ENCODE measurements at places on chromosomes 2 and 18.

DNA sequence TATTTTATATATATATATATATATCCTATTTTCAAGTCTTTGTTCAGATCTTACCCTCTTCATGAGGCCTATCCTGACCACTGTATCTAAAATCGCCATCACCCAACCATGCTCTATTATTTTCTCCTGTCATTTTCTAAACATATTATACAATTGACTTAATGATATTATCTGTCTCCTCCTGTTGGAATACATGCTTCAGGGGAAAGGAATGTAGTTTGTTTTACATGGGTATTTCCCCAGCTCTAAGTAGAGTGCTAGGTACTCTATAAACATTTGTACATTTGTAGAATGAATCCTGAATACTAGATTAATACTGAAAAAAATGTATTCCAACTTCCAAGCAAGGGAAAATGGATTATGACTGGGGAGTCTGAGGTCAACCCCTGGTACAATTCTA, 26.2 kb downstream of the TTC21B start:
- no peak for DNase-seq

- no peak for DNase-seq
These were observed 298.2 kb downstream of the XIRP2 start for GRCh38 chr2:167186465-167186864.

DNA sequence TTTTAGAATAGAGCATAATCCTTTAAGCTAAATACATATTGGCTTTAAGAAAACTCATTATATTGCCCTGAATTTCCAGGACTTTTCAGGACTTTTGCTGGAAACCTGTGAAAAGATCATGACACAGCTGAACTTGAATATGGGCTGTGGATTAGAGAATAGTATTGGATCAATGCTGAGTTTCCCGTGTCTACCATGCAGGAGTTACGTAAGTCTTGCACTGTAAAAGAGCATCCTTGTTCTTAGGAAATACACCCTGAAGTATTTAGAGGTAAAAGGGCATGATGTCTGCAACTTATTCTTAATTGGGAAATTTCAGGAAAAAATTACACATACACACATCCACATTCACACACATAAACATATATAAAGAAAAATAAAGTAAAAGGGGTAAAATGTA, 82.1 kb downstream of the ZFP36L2 start:
- no peak for DNase-seq

DNA sequence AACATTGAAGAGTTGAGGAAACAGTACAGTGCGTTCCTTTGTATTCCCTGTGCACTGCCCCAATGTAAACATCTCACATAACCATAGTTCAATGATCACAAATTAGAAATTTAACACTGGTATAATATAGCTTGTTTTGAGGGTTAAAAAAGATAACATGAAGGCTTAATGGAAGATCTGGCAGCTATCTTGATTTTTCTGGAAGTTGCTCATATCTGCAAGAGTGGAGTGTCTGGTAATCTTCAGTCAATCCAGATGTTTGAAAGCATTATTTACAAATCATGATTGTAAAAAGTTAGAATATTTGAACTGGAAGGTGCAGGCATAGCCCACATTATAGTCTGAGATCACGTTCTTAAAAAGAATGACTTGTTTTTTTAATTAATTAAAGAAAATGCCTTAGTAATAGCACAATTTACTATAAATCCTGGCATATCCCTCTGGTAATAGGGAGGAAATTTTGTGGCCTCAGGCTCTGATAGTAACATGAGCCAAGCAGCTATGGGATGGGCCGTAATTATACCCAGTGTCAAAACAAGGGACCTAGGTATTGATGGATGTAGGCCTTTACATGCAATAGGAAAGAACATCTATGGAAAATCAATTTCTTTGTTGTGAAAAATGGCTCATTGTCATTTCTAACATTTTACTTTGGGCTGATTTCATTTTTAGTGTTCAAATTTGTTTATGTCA, 418.0 kb downstream of the THSD7B start:
- DNase-seq = no peak

DNA sequence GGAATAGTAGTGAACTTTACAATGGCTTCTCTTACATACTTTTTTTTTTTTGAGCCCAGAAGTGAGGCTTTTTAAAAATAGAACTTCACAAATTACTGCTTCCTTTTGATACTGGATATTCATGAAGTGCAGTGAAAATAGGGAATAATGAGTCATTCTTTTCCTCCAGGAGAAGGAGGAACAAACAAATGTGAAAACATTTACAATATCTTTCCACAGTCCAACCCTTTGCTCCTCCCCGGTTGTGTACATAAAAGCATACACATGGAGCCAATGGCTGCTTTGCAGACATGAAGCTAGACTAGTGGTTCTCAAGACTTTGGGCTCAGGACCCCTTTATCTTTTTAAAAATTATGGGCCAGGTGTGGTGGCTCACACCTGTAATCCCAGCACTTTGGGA, 266.9 kb downstream of the GBX2 start:
- DNase-seq = no peak

GRCh38 chr2:241601841-241602240, 35.1 kb downstream of the THAP4 start:
- no peak for DNase-seq

DNA sequence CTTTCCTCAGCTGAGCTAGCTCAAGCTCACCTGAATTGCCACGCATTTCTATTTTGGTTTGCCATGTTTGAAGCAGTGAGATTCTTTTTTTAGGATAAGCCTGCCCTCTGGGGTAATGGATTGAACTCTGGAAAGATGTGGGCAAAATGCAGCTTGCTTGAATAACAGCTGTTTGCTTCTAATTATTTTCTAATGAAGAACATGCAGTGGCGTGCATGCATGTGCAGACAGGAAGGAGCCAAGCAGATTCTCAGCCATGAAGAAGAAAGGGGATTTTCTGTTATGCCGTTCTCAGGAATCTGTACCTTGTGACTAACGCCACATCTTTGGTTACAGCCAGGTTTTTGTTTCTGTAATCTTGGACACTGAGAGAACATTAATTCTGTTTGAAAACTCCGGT, 171.2 kb downstream of the ANTXR1 start:
- no peak for DNase-seq

GRCh38 chr2:149068996-149069888, 30.7 kb downstream of the LYPD6B start:
- DNase-seq = no peak

- no peak for DNase-seq
These were observed 27.8 kb downstream of the WDR7 start for GRCh38 chr18:56678836-56679565.

GRCh38 chr2:202555356-202555755, 79.4 kb upstream of the FAM117B start:
- DNase-seq = no peak

DNA sequence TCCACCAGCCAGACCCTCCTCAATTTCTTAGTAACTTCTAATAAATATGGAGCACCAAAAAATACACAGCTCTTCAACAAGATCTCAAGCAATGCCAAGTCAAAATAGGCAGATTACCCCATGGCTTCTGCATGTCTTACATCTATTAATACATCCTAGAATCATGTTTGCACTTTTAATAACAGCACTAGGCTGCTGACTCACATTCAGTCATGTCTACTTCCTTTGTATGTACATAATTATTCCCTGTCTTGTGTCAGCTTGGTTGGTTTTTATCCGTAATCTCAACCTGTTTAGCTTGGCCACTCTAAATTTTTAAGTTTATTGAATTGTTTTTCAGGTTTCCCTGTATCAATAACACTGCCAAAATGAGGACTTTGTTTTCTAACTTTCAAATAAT, 420.1 kb upstream of the ACVR2A start:
- DNase-seq = no peak

DNA sequence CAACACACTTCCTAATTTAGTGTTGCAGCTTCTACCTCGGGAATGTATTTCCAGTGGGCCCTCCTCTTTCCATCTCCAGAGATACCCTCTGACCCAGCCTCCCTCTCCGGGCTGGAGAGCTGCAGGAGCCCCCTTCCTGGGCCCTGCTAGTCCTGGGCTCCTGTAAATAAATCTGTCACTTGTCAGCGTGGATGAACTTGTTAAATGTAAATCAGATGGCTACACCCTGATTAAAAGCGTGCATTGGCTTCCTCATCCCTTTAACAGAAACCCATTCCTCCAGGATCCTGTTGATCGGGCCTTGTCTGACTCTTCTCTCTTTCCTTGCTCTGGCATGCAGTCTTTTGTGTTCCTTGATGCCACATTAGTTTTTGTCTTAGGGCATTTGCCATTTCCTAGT, 2.4 kb downstream of the ZNF236 start:
- DNase-seq = no peak

DNA sequence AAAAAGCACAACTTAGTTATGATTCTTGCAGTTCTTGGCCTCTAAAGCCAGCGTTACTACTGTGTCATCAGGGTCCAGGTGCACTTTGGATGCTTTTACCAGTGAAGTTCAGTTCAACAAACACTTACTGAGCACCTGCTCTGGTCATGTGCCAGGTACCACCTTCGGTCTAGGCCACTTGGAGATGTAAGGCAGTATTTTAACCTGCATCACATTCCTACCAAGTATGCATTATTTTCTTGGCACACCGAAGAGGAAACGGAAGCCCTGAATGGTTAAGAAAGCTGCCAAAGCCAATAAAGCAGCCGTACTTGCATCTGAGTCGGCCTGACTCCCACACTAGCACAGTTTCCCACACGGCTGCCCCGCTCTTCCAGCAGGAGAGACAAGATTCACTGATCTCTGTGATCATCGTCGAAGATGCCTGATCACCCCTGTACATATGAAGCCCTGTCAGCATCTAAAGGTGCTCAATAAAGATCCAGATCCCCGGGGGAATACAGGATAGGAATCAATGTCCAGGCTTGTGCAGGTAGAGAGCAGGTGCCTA, 427.1 kb downstream of the EIPR1 start:
- no peak for DNase-seq

DNA sequence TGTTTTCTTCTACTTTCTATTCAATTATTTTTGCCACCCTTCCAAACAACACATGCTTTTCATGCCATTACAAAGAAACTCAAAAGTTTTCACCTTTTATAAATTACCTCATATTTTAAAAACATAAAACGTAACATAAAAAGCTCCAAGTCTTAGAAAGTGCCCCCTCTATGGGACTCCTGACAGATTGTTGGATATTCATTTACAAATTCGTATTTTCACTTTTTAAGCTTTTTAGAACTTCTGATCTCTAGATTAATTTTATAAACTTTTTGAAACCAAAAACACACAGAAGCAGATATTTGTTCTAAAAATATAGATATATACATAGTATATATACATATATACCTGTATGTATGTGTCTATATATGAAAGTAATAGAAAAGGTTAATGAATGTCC, 1.5 kb downstream of the COL5A2 start:
- DNase-seq = no peak

- no peak for DNase-seq
These were observed 9.0 kb upstream of the CDK15 start for GRCh38 chr2:201797175-201797840.

DNA sequence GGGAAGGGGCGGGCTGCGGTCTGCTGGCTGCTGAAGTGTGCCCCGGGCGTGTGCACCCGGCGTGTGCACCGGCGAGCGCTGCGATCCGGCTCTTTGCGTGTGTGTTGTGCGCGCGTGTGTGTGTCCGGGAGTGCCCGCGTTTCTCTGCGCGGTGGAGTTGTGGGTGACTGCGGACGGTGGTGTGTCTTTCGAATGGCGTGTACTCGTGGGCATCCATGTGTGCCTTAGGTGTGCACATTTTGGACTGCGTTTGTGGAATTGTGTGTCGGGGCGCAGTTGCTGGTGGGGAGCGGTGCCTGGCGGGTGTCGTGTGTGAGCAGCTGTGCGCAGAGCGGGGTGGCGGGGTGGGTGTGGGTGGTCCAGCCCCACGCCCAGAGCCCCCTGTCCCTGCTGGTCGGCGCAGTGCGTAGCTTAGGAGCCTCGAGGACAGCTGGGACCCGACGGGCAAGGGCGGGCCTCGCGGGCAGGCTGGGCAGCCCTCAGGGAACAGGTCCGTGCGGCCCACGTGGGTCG, 533 bp downstream of the HPCAL1 start:
- no peak for DNase-seq

DNA sequence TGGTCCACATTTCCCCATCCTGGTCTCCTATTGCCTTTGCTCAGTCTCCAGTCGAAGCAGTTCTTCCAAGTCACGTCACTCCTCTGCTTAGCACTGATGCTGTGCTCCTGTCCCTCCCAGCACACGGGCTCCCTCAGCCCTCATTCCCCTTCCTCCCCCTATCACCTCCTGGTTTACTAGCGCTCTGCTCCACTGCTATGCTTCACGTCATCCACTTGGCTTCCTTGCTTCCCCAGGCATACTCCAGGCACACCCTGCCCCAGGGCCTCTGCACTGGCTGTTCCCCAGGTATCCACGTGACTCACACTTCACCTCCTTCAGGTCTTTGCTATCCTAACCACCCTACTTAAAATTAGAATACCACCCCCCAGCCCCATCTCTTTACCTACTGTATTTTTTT, 269.3 kb downstream of the GLI2 start:
- no peak for DNase-seq

- no peak for DNase-seq
These were observed 660.5 kb downstream of the LRRTM4 start for GRCh38 chr2:76861708-76862107.

DNA sequence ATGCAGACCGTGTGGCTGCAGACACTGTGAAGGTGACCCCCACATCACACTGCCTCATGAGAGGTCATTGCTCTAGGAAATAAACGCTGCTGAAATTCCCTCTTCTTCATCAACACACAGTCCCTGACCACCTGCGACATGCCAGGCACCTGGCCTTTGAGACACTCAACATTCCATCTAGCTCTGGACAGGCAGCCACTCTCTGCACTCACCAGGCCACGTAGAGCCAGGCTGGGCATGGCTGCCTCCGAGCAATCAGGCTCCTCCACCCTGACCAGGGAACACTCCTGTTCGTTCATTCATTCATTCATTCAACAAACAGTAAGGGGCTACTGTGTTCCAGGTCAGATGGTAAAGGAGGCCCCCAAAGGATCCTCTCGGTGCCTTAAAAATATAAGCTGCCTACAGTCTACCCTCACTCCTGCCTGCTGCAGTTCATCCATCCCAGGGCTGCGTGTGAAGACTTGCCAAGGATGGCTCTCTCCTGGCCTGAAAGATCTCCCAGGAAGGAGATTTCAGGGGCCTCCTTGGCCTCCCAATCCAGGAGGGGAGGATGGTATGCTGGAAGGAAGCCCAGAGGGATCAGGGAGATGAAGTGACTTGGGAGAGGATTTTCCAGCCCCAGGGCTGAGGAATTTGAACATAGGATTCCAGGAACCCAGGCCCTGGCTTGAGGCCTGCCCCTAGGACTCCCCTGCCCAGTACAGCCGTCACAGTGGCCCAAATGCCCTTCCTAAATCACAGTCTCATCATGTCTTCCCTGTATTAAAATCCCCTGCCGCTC, 66.7 kb downstream of the TNS1 start:
- DNase-seq = no peak

DNA sequence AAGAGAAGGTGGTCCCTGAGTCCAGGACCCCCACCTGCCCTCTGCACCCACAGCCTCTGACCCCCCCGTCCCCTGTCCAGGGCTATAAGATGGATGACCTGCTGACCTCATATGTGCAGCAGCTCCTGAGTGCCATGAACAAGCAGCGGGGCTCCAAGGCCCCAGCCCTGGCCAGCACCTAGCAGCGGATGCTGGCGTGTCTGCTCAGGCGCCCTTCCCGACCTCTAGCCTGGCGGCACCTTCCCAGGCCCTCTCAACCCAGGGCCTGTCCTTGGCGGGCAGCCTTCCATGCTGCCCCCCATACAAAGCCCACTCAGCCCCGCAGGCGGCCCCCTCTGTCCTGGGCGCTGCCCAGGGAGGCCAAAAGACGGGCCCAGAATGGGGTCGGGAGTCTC, 8.7 kb upstream of the GPR17 start:
- no peak for DNase-seq

GRCh38 chr2:160411167-160411566, 82.4 kb downstream of the RBMS1 start:
- no peak for DNase-seq

GRCh38 chr2:160076914-160077313, 14.5 kb upstream of the PLA2R1 start:
- no peak for DNase-seq

GRCh38 chr18:68662754-68663153, 52.2 kb downstream of the TMX3 start:
- DNase-seq = no peak

Data from HTR-8/SVneo (cell line).